ENCODE measurements at places on chromosomes 3 and 15.

GRCh38 chr15:46080016-46080415 lies 445.2 kb downstream of the SQOR start:
- peak; percentile 29 for DNase-seq

GRCh38 chr3:63130625-63131024 lies 147.5 kb upstream of the SYNPR start:
- no peak for DNase-seq

- DNase-seq: peak; percentile 8
Observed at GRCh38 chr3:140630866-140631265, 47.0 kb upstream of the TRIM42 start.

GRCh38 chr3:126208606-126209256 lies 28.3 kb upstream of the ALDH1L1 start:
- peak; percentile 99 for DNase-seq

DNA sequence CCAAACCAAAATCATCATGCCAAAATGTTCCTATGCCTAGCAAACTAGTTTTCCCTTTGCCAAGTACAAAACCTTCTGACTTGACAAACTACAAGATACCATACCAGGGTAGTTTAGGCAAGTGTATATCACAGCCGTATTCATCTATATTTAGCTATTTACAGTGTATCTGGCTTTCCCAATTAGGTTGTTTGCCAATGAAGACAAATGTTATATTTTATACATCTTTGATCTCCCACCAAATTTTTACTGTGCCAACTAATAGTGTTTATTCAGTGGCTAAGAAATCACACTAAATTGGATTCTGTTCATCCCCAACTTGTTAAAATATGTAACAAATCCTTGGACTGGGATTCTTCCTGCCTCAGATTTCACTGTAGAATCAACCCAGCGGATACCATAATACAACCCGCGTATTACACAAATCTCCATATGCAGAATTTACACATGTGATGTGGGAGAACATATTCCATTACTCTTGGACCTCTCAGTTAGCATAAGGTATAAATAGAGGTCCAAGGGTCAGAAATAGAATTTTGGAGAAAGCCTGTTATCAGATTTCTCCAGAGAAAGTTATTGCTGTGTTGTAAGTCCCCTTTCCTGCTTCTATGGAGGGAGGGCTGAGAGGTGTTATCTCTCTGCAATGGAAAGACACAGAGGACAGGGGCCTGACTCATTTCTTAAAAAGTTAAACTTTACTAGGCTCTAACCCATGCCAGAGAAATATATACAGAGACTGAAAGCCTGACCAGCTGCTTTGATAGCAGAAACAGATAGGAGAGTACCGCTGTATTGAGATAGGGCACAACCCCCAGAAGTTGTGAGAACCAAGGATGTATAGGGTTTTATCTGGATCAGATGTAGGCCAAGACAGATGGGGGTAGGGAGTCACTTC lies 467.0 kb downstream of the FGF12 start:
- no peak for DNase-seq

GRCh38 chr15:90950676-90951075 lies 4.0 kb upstream of the RCCD1 start:
- no peak for DNase-seq

DNA sequence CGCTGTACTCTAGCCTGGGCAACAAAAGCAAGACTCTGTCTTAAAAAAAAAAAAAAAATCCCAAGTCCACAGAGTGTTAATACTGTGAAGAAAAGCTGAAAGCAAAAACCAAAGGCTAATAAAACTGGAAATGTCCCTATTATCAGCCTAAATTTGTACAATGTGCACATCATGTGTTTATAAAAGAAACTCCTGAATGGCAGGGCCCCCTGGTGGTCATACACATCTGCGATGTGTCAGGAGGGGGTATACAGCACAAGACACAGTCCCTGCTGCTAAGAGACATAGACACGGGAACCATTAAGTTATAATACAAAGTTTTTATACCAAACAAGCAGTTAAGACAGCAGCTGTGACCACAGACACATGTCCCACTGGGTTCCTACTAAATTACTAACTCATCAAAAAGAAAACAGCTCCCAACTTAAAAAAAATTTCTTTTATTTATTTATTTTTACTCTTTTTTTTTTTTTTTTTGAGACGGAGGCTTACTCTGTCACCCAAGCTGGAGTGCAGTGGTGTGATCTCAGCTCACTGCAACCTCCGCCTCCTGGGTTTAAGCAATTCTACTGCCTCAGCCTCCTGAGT lies 31.0 kb downstream of the IDH2 start:
- peak; percentile 85 for DNase-seq

- peak; percentile 21 for DNase-seq
Observed at GRCh38 chr15:33846142-33846541, 122.2 kb upstream of the CHRM5 start.

GRCh38 chr3:40313975-40314860 lies 4.7 kb downstream of the EIF1B start:
- peak; percentile 20 for DNase-seq

DNA sequence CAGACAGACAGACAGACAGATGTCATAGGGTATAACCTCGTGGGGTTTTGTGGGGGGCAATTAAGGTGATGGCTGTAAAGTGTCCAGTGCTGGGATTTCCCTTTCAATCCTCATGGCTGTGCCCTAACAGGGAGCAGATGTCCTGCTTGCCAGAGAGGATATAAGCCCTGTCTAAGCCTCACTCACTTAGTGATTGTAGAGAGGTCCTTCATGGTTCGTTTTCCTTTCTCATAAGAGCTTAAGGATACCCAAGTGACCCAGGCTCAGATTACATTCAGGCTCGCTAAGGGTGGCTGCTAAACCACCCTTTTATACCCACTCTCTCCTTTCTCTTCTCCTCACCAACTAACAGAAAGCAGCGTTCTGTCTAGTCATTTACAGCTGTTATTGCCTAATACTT lies 19.2 kb downstream of the LYSMD2 start:
- no peak for DNase-seq

- no peak for DNase-seq
Observed at GRCh38 chr3:14488286-14489041, 51.7 kb downstream of the GRIP2 start.

GRCh38 chr3:57423335-57423734 lies 120.8 kb downstream of the DNAH12 start:
- DNase-seq: no peak

- no peak for DNase-seq
Observed at GRCh38 chr3:107954845-107955244, 136.0 kb downstream of the CD47 start.

- no peak for DNase-seq
Observed at GRCh38 chr15:57872281-57873030, 165.9 kb downstream of the POLR2M start.

GRCh38 chr3:194945508-194945907 lies 259.8 kb downstream of the FAM43A start:
- no peak for DNase-seq

DNA sequence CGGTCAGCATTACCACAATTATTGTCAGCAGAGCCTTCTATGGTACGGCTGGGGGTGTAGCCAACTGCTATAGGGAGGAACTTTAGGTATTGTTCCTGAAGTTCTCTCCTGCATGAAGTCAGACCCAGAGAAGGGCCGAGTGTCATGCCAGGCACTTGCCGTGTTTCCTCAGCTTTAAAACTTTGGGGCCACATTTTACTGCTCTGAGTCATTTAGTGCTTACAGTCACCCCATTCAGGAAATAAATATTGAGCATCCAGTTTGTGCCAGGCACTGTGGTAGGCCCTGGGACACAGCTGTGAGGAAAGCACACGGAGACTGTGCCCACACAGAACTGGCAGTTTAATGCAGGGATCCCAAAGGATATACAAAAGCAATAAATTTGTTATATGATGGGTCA lies 54.5 kb upstream of the APEH start:
- DNase-seq: no peak

DNA sequence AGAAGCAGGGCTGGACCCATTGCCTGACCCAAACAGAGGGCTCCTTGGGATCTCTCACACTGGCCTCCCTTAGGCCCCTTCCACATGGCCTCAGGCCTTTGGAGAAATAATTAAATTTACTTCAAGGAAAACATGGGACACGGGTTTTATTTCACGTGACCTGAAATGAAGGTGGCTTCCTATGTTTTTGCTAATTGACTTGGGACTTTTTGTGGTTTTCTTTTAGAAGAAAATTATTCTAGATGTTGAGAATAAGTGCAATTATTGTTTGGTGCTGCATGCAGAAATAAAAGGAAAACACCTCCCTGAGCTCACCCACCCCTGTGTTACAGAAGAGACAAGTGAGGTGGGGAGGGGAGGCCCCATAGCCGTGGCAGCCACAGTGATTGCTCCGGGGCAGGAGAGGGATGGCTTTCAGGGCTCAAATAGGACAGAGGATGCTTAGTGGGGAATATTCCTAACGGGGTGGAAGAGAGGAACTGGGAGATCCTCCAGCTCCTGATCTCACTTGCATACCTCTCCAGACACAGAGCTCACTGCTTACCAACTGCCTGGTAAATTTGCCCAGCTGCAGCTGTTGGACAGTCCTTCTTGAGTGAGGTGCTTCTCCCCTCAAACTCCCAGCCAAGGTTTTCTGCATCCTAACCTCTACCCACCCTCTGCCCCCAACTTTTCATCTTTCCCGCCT lies 29.2 kb upstream of the RPL29 start:
- no peak for DNase-seq

GRCh38 chr15:52080706-52081392 lies 31.7 kb downstream of the BCL2L10 start:
- no peak for DNase-seq

GRCh38 chr3:197454014-197454413 lies 101.8 kb downstream of the BDH1 start:
- DNase-seq: peak; percentile 56

- no peak for DNase-seq
Observed at GRCh38 chr15:73678498-73678897, 5.7 kb upstream of the CD276 start.

DNA sequence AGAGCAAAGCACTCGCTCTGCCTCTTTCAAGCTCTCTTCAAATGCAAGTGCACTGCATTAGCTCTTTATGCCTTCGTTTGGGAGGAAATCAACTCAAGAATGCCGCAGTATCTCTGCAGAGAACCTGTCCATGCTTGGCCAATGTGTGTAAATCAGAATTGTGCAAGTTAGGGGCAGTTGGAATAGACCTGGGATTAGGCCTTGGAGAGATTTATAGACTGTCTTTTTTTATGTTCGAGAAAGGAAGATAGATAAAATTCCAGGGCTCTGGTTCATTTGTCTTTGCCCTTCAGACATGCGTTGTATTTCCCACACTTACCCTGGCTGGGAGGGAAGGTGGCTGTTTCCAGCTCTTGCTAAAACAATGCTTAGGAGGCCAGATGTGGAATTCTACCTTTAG lies 163.7 kb downstream of the MOBP start:
- DNase-seq: no peak

DNA sequence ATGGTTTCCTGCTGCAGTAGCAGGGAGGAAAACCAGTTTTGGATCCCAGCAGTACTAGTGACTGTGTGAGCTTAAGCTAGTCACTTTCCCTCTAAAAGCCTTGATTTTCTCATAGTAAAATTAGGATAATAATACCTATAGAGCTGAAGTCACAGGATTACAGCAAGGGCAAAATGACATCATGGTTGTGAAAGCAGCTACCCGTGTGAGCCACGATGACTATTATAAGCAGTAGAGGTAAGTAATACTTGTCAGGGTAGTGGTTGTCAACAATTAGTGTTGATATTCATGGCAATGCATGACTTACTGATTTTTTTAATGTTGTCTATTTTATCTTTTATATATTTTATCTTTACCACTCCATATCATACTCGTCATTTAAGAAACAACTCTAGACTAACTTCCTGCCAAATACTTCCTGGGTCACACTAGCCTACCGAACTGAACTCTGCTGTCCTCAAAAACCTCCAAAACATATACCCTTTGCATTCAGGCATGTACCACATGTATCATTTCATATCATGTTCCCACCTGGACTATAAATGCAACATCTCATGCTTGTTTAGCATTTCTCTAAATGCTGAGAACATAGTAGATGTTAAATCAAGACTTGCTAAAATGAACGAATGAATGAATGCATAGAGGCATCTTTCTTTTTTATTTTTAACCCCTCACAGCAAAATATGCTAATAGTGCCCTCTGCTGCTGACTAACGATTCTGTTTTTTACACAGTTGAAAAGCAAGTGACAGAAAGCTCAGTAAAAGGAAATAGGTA lies 172.6 kb downstream of the P3H2 start:
- peak; percentile 48 for DNase-seq

DNA sequence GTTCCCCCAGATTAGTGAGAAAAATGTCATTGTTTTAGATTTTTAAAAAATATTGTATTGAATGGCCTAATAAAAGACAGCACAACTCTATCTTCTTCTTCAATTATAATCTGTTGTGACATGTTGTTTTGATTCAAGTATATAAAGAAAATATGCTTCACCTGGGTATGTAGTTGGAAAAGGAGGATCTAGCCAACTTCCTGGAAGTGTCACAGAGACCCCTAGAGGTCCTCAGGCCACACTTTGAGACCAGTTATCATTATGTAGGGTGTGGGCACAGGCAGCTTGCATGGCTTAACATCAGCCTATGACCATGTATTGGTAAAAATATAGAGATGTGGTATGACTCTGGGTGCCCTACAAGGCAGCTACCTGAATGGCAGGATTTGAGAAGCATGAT lies 14.7 kb upstream of the RYR3 start:
- no peak for DNase-seq

DNA sequence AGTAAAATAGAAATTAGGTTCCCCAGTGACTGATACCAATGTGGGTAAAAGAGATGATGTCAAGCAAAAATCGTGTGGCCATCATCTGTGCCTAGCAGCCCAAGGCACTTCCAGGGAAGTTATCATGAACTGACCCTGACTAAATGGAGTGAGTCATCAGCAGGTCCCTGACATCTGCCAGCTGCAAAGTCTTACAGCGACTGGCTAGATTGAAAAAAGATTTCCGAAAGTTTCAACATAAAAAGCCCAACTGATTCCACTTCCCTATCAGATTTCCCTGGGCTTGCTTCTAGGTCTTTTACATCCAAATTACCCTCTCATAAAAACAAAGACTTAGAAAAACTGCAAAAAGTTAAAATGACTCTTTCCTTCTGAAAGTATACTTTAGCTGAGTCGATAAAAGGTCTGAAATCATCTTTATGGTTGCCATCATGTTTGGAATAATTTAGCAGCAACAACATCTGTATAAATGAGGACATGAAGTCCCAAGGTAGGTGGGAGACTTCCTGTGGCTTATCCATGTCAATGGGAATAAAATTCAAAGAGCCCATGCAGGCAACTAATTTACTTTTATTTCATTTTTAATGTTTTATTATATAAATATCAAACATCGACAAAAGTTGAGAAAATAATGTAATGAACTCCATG lies 342.8 kb downstream of the ERC2 start:
- peak; percentile 81 for DNase-seq

DNA sequence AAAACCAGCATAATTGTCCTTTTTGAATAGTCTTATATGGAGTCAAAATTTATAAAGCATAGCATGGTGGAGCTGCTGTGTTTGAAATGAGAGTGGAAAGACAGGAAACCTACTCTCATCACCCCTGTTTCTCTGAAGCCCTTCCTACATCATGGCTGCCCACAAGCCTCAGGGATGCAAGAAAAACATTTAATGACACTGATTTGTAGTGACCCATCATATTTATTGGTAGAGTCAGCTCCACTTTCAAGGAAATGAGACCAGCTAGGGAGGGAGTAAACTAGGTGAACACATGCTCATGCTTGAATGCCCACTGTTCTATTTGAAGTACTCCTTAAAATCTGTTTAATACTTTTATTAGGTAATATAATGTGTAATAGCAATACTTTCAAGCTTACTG lies 494.3 kb upstream of the KCNMB2 start:
- DNase-seq: no peak

GRCh38 chr3:40858364-40859115 lies 333.8 kb downstream of the ZNF621 start:
- no peak for DNase-seq

- no peak for DNase-seq
Observed at GRCh38 chr3:45701172-45701867, 12.1 kb downstream of the SACM1L start.

- peak; percentile 61 for DNase-seq
Observed at GRCh38 chr3:46659285-46659684, 34.2 kb downstream of the ALS2CL start.

Measured in EH (cell line).